Adrenal gland (tissue), 19 donors: ENCODE measurements at places on chromosomes 7 and 10.

DNA sequence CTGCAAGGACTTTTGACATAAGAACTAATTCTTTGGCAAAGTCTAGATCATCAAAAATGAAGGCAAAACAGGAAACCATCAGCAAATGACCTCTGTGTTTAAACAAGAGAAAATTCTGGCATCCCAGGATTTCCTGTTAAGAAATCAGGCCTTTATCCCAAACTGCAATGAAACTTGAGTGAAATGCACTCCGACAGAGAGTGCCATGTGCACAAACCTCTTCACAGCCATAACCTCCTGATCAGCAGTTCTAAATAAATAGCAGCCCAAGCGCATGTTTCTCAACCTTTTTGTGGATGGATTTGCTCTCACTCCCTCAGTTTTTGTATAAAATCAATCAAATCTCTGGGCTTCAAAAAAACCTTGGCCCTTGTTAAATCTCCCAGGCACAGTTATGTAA is 107.7 kb upstream of the EEPD1 start:
- no peak for DNase-seq

DNA sequence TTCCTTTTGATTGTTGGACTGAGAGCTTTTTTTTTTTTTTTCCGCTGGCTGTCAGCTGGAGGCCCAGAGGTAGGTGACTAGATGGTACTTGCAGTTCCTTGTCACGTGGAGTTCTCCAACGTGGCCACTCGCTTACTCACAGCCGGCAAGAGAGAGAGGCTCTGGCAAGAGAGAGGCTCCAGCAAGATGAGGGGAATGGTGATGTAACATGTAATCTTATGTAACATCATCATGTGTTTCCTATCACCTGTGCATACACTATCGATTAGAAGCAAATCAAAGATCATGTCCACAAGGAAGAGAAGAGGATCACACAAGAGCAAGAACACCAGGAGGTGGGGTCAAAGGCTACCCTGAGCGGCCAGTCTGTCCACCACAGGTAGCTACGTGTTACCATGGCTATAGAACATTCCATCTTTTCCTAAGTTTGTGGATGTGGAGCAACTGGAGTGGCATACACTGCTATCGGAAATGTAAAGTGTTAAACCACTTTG is 4.0 kb upstream of the BORCS7 start:
- peak; percentile 48 for DNase-seq

DNA sequence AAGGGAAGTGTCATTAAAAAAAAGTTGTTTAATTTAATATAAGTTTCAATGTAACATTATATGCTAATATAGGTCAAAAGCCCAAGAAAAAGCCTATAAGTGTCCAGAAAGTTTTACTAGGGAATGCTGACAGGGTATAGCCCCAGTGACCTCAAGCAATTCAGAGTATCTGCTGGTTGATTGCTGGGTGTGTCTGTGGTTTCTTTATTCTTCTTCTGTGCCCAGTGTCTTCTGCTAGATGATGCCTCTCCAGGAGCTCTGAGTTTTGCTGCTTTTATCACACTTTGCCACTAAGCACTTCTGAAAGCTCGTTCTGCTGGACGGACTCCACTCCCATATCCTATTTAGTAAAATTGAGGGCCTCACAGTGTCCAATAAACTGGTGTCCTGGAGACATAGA is 212.2 kb upstream of the NRG3 start:
- DNase-seq = no peak

GRCh38 chr10:34766266-34766600 is 48.9 kb downstream of the PARD3 start:
- DNase-seq = no peak

- DNase-seq = no peak
These were observed 122.1 kb upstream of the SFMBT2 start for GRCh38 chr10:7532723-7533498.

GRCh38 chr10:97549587-97550322 is 22.8 kb upstream of the ANKRD2 start:
- DNase-seq = no peak
